CD4-positive, alpha-beta T cell treated with Interleukin-17A for 4 hours (primary cell): ENCODE measurements at places on chromosomes 6 and 20.

GRCh38 chr6:154169193-154169847, 130.3 kb downstream of the OPRM1 start:
- no peak for DNase-seq

DNA sequence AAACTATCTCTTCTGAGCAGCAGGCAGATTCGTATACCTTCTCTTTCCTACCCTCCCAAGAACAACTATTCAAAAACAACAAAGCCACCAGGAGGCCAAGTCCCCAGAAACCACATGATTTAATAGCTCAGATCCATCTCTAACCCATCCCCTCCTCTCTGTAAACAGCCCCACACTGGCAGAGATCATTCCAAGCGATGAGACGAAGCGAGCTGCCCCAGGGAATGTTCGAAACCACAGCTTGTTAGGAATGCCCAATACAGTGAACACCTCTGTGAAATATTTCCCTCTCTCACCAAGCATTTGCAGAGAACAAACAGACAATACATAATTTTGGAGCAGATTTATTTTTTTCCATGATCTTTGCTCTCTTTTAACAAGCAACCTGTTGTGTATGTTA, 231.8 kb downstream of the SOD2 start:
- no peak for DNase-seq

- no peak for DNase-seq
These were observed 181.2 kb downstream of the FOXA2 start for GRCh38 chr20:22403022-22403631.

GRCh38 chr6:150964765-150965164, 99.3 kb downstream of the MTHFD1L start:
- DNase-seq, result no peak

- no peak for DNase-seq
These were observed 869.7 kb downstream of the PHF3 start for GRCh38 chr6:64505312-64505711.
